Activated CD4-positive, alpha-beta memory T cell treated with anti-CD3 and anti-CD28 coated beads for 36 hours (primary cell): ENCODE measurements at places on chromosomes 5 and 9.
A peak's percentile ranks its signal among the peaks of the same experiment; 100 is the strongest.

DNA sequence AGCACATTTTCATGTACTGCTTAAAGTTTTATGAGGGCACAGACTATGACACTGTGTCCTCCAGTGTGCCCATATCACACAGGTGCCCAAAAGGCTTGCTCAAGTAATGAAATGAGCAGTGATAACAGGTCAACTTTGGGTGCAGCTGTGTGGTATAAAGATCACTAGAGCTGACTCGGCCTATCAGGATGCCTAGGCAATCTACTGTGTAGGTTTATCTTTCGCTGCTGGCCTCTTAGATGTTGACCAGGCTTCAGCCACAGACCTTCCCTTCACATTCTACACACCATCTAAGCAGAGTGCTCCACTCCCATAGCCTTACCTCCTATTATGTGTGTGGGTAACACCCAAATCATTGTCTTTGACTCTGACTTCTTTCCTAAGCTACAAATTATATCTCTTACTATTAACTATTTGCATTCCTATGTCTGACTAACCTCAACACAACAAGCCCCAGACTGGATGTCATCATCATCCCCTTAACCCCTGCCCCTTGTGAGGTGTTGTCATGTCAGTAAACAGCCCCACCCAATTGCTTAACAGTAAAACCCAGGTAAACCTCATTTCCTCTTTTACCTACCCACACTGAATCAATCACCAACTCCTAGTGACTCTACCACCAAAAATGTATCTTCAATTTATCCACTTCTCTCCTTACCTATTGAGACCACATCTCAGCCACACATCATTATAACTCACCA is 2.5 kb downstream of the SREK1IP1 start:
- H3K36me3 ChIP-seq, result peaks cover 11% of the 10 kb centered on the region
- H3K4me3 ChIP-seq, result no peak overlapping the region
- no peak for DNase-seq
- H3K27me3 ChIP-seq, result no peaks in the 10 kb centered on the region
- no peak overlapping the region for H3K27ac ChIP-seq

DNA sequence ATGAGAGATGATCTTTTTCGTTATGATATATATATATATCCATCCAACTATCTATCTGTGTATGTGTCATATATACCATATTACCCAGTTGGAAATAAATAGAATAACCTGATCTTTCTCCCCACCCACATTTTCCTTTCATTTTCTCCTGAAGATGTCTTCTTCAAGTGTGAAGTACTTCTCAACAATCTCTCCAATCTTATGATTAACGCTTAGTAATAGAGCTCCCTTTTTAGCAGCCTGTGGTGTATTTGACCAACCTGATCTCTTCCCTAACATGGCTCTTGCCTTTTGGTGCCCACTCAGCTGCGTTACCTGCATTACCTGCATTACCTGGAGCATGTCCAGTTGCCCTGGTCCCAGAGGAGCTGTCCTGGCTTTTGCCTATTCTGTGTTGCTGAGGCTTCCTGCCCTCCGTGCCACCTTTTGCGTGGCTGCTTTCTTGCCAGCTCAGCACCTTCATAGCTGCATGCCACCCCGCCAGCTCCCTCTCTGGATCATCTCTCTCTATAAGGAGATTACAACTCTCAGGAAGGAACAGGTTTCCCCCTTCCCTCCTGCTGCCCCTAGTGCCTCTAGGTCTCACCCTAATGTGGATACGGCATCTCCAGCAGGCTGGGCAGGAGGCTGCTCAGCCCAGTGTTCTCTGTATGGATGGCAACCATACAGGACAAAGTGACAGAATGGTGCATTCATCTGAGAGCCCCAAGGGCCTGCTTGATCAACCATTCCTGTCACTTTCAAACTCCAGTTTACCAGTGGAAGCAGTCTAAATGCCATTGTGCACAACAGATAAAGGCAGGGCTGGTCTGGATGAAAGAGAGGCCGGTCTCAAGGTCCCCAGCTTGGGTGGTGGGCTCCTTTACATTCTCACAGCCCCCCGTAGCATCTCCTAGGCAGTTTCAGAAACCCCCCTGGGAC is 126.7 kb downstream of the GADD45G start:
- no peaks in the 10 kb centered on the region for H3K36me3 ChIP-seq
- no peak for DNase-seq
- H3K27ac ChIP-seq, result no peak overlapping the region
- H3K4me3 ChIP-seq, result no peak overlapping the region
- H3K27me3 ChIP-seq, result no peaks in the 10 kb centered on the region
- no peaks in the 10 kb centered on the region for H3K4me1 ChIP-seq

- H3K36me3 ChIP-seq, result no peaks in the 10 kb centered on the region
- H3K4me3 ChIP-seq, result no peak overlapping the region
- peaks cover 11% of the 10 kb centered on the region for H3K27me3 ChIP-seq
- H3K27ac ChIP-seq, result no peak overlapping the region
These were observed 9.9 kb downstream of the LCN1 start for GRCh38 chr9:135531096-135531495.

DNA sequence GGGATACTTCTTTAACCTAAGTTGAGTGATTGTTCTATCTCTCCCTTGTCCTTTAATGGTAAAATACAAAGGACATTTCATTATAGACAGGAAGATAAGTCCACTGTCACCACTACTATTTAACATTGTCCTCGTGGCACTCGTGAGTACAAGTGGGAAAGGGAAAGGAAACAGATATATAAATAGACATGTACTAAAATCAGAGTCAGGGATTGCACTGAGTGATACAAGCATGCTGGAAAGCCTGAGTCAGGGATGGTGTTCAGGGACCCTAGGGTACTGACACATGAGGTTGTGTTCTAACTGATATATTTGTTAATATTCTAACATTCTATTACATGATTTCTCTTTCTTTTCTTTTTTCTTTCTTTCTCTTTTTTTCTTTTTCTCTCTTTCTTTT is 74.8 kb upstream of the FAM170A start:
- no peak overlapping the region for H3K4me3 ChIP-seq
- DNase-seq, result no peak
- H3K27ac ChIP-seq, result no peak overlapping the region

- H3K4me1 ChIP-seq, result peaks cover 74% of the 10 kb centered on the region
- no peaks in the 10 kb centered on the region for H3K36me3 ChIP-seq
These were observed 234.4 kb downstream of the ARHGAP26 start for GRCh38 chr5:143004361-143005145.

GRCh38 chr5:136275601-136276000 is 82.6 kb upstream of the SMIM32 start:
- H3K4me3 ChIP-seq, result no peak overlapping the region
- no peak overlapping the region for H3K27ac ChIP-seq
- DNase-seq, result no peak
- no peaks in the 10 kb centered on the region for H3K27me3 ChIP-seq

DNA sequence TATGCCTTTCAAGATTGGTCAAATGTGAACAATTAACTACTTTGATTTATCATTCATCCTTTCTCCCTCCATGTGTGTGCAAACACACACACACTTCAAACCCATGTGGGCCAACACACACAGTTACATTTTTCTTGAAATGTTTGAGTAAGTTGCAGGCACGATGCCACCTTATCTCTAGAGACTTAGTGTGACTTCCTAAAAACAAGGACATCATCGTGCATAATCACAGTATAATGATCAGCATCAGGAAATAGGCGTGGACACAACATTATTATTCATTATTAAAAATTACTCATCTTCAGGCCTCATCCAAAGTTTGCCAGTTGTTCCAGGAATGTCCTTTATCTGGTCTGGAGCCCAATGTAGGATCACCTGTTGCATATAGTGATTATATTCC is 209.5 kb downstream of the GNA14 start:
- DNase-seq, result no peak
- H3K4me1 ChIP-seq, result peaks cover 3% of the 10 kb centered on the region
- no peaks in the 10 kb centered on the region for H3K27me3 ChIP-seq
- no peaks in the 10 kb centered on the region for H3K36me3 ChIP-seq
- H3K4me3 ChIP-seq, result no peak overlapping the region

DNA sequence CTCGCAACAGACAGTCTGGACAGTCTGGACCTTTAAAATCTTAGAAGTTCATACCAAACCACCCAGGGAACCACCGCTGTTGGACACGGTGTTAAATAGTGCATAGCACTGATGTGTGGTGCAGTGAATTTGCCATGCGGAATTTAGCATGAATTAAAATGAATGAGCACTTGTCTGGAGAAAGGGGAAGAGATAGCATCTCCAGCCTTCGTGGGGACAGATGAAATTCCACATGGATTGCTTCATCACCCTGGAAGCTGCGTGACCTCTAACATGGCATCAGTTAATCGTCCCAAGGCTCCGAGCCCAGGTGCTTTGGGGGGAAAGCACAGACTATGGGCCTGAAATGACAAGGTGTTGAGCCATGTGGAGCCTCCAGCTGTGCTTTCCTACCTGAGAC is 91.4 kb downstream of the ADAMTS16 start:
- no peaks in the 10 kb centered on the region for H3K36me3 ChIP-seq
- H3K4me1 ChIP-seq, result no peaks in the 10 kb centered on the region
- no peak overlapping the region for H3K4me3 ChIP-seq

GRCh38 chr9:35660966-35661415 is 2.9 kb downstream of the CCDC107 start:
- H3K36me3 ChIP-seq, result peaks cover 41% of the 10 kb centered on the region
- DNase-seq, result no peak
- peak overlapping the region; percentile 60 for H3K27ac ChIP-seq
- no peak overlapping the region for H3K4me3 ChIP-seq
- peaks cover 78% of the 10 kb centered on the region for H3K4me1 ChIP-seq
